Body of pancreas (tissue), 4 donors: ENCODE measurements at places on chromosomes 5 and 9. TPM values are rescaled to one million over a fixed set of nuclear protein-coding genes. Genes with fewer than 3 reads are reported as not detected.

OR5C1 gene
- total RNA-seq, result not detected

TERT gene
- total RNA-seq, result not detected

FBN2 gene
- total RNA-seq, result 0.26 TPM

RGP1 gene
- 18.1 TPM for total RNA-seq

SETD9 gene
- total RNA-seq, result 10.1 TPM

FGF1 gene
- total RNA-seq, result 0.78 TPM

CEP72 gene
- total RNA-seq, result 1.3 TPM

IFNA21 gene
- total RNA-seq, result not detected

DNA sequence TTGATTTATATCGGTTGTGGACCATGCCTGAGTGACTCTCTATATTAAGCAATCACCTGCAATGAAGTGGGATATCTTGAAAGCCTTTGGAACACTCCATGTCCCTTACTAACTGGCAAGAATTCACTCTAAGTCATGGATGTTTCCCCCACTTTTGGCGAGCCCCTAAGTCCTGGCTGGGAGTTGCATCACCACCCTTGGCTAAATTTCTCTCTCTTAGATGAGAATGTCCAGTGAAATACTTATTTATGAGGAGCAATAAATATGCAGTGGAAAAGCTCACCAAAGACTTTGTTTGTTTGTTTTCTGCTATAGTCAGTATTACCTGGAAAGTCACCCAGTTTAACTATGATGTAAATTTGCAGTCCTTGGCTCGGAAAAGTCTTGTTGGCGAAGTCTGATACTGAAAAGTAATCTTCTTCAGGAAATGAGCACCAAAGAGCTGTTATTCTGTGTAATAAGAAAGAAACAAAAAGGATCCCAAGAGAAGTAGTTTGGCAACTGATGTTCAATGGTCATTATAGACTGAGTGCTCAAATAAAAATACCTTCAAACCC is 333.8 kb downstream of the DMRT2 start:
- no peak overlapping the region for H3K4me3 ChIP-seq
- no peak overlapping the region for H3K27ac ChIP-seq
- no peaks in the 10 kb centered on the region for H3K36me3 ChIP-seq
- DNase-seq, result no peak
- H3K4me1 ChIP-seq, result no peaks in the 10 kb centered on the region

DNA sequence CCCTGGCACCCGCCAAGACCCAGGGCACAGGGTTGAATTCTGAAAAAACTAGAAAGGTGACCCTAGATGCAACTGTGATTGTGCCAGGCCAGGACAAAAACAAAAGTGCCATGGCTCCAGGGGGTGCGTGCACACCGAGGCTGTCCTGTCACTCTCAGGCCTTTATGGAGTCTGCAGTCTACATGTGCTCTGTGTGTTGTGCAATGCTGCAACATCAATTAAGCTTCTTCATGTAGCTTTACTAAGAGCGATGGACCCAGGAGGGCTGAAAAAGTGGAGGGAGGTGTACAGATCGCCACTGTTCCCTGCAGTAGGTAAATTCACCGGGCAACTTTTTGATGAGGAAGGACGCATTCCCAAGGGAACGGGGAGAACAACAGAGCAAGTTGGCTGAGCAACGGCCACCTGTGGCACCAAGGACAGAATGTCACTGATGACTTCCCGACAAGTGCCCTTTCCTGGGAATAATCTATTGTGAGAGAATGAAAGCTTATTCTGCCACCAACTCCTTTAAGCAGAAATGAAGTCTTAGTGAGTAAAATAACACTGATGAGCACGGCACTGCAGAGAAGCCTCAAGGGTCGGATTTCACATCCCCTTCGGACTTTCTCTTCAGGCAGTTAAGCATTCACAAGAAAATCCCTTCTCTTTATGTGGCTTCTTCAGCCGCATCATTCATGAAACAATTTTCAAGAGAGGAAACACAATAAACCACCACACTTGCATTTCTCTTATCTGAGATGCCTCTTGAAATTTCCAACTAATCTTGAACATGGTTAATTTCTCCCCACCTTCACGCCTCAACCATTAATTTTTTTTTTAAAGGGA is 149.6 kb downstream of the DROSHA start:
- H3K4me1 ChIP-seq, result no peaks in the 10 kb centered on the region
- H3K27ac ChIP-seq, result no peak overlapping the region
- H3K36me3 ChIP-seq, result no peaks in the 10 kb centered on the region
- H3K4me3 ChIP-seq, result no peak overlapping the region
- no peaks in the 10 kb centered on the region for H3K27me3 ChIP-seq
- no peak for DNase-seq

- no peaks in the 10 kb centered on the region for H3K27me3 ChIP-seq
- H3K36me3 ChIP-seq, result no peaks in the 10 kb centered on the region
- no peak for DNase-seq
- H3K27ac ChIP-seq, result no peak overlapping the region
- no peak overlapping the region for H3K4me3 ChIP-seq
Measured at GRCh38 chr5:60822285-60822556, 21.8 kb downstream of the ELOVL7 start.

- DNase-seq, result no peak
- no peak overlapping the region for H3K4me3 ChIP-seq
- H3K27ac ChIP-seq, result no peak overlapping the region
- H3K4me1 ChIP-seq, result no peaks in the 10 kb centered on the region
- H3K27me3 ChIP-seq, result no peaks in the 10 kb centered on the region
- no peaks in the 10 kb centered on the region for H3K36me3 ChIP-seq
Measured at GRCh38 chr5:80355686-80356085, 35.9 kb downstream of the SPZ1 start.

- no peak overlapping the region for H3K4me3 ChIP-seq
- no peaks in the 10 kb centered on the region for H3K36me3 ChIP-seq
- H3K27ac ChIP-seq, result no peak overlapping the region
Measured at GRCh38 chr9:70192707-70193106, 66.1 kb upstream of the SMC5 start.

- no peak overlapping the region for H3K4me3 ChIP-seq
- no peak overlapping the region for H3K27ac ChIP-seq
- H3K27me3 ChIP-seq, result no peaks in the 10 kb centered on the region
- DNase-seq, result no peak
Measured at GRCh38 chr9:76403352-76403751, 9.1 kb upstream of the RFK start.

DNA sequence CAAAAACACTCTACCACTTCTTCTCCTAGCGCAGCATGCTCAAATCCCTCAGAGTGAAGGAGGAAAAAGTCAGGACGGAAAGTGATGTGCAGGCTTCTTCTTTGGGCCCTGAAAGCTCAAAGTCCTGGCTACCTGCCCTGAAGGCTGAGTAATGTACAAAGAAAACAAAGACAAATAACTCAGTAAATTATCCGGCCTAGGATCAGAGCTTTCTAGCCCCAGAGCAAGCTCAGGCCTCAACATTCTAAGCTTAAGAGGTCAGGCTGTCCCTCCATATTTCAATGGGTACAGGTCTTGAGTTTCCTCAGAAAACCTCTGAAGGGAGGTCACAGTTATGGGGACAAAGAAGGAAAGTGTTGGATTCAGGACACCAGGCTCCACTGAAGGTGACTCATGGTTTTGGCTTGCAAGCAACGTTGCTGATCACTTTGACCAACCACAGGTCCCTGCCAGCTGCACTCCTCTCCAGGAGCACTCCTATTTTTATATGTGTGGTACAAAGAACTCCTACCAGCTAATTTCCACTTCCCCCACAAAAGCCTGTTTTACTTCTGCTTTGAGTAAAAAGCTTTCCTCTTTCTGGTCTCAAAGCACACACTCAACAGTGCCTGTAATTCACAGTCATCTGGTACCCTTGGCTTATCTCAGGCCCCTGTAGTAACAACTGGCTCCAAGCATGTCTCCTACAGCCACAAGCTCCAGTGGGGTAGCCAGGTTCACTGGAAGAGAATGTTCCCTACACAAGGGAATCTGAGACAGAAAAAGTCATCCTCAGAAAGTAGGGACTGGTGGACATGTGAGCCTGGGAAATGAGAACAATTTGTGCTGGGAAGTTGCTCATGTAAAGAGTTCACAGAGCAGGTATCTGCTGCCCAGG is 115.7 kb downstream of the UGCG start:
- H3K4me1 ChIP-seq, result peaks cover 13% of the 10 kb centered on the region
- no peaks in the 10 kb centered on the region for H3K36me3 ChIP-seq
- H3K27ac ChIP-seq, result peak overlapping the region; percentile 69
- H3K4me3 ChIP-seq, result no peak overlapping the region
- peak; percentile 80 for DNase-seq

GRCh38 chr5:72364171-72364570 is 44.0 kb downstream of the PTCD2 start:
- H3K27me3 ChIP-seq, result no peaks in the 10 kb centered on the region
- no peak overlapping the region for H3K27ac ChIP-seq
- H3K4me3 ChIP-seq, result no peak overlapping the region
- no peak for DNase-seq
- no peaks in the 10 kb centered on the region for H3K4me1 ChIP-seq

GRCh38 chr5:24737163-24737562 is 92.4 kb upstream of the CDH10 start:
- H3K4me3 ChIP-seq, result no peak overlapping the region
- H3K36me3 ChIP-seq, result no peaks in the 10 kb centered on the region
- H3K4me1 ChIP-seq, result no peaks in the 10 kb centered on the region
- DNase-seq, result no peak
- no peak overlapping the region for H3K27ac ChIP-seq

- no peaks in the 10 kb centered on the region for H3K27me3 ChIP-seq
- no peak for DNase-seq
- no peaks in the 10 kb centered on the region for H3K36me3 ChIP-seq
- no peak overlapping the region for H3K4me3 ChIP-seq
- no peak overlapping the region for H3K27ac ChIP-seq
Measured at GRCh38 chr9:69925452-69925851, 104.8 kb downstream of the CFAP95 start.

GRCh38 chr9:36609306-36609705 is 36.6 kb downstream of the MELK start:
- no peak for DNase-seq
- no peaks in the 10 kb centered on the region for H3K27me3 ChIP-seq
- no peaks in the 10 kb centered on the region for H3K36me3 ChIP-seq
- no peak overlapping the region for H3K4me3 ChIP-seq
- no peak overlapping the region for H3K27ac ChIP-seq

- DNase-seq, result no peak
- H3K4me1 ChIP-seq, result peaks cover 11% of the 10 kb centered on the region
- no peak overlapping the region for H3K27ac ChIP-seq
- H3K27me3 ChIP-seq, result no peaks in the 10 kb centered on the region
- H3K4me3 ChIP-seq, result no peak overlapping the region
Measured at GRCh38 chr9:36623280-36623679, 50.6 kb downstream of the MELK start.

GRCh38 chr5:132103332-132103951 is 29.9 kb downstream of the CSF2 start:
- no peak overlapping the region for H3K4me3 ChIP-seq
- H3K27ac ChIP-seq, result no peak overlapping the region
- peaks cover 15% of the 10 kb centered on the region for H3K4me1 ChIP-seq
- H3K36me3 ChIP-seq, result no peaks in the 10 kb centered on the region
- DNase-seq, result peak; percentile 79

DNA sequence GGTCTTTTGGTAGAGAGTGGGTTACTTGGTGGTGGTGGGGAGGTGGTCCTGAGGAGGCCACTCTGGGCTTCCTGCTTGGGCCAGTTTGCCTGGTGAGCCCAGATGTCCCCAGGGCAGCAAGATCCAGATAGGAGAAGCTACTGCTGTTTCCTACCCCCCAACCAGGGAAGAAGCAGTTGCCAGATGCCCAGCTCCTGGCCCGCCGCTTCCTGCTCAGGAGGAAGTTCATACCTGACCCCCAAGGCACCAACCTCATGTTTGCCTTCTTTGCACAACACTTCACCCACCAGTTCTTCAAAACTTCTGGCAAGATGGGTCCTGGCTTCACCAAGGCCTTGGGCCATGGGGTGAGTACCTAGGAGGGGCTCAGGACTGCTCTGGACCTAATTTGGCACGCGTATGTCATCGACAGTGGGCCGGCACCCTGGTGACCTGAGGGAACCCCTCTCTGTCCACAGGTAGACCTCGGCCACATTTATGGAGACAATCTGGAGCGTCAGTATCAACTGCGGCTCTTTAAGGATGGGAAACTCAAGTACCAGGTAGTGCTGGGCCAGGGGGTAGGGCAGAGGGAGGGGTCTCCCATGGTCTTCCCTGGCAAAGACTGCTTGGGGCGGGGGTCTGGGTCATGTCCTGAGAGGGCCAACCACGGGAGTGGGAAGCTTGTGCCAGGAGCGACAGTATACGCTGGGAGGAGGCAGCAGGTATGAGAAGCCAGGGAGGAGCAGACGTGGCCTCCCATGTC is 10.6 kb downstream of the PTGS1 start:
- DNase-seq, result no peak
- H3K4me3 ChIP-seq, result no peak overlapping the region
- H3K27me3 ChIP-seq, result no peaks in the 10 kb centered on the region
- peaks cover 7% of the 10 kb centered on the region for H3K4me1 ChIP-seq
- no peak overlapping the region for H3K27ac ChIP-seq

DNA sequence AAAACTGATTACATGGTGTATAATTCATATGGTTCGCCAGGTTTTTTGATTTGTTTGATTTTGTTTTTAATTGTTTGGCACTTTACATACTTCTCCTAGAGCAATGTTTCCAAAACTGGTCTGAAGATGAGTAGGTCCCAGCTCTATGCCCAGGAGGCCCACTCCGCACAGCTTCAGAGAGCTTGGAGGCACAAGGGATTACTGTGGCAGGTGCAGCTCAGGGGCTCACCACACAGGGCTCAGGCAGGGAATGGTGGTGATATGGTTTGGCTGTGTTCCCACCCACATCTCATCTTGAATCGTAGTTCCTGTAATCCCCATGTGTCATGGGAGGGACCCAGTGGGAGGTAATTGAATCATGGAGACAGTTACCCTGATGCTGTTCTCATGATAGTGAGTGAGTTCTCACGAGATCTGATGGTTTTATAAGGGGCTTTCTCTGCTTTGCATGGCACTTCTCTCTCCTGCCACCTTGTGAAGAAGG is 296.6 kb downstream of the MED10 start:
- no peak overlapping the region for H3K27ac ChIP-seq
- no peak for DNase-seq
- H3K36me3 ChIP-seq, result no peaks in the 10 kb centered on the region
- H3K27me3 ChIP-seq, result no peaks in the 10 kb centered on the region
- no peaks in the 10 kb centered on the region for H3K4me1 ChIP-seq

- H3K27me3 ChIP-seq, result peaks cover 3% of the 10 kb centered on the region
- H3K36me3 ChIP-seq, result no peaks in the 10 kb centered on the region
- H3K4me1 ChIP-seq, result peaks cover 1% of the 10 kb centered on the region
Measured at GRCh38 chr9:129702589-129703520, 37.4 kb downstream of the PRRX2 start.

GRCh38 chr9:97938081-97938644 is at the start of gene HEMGN:
Gene HEMGN (minus strand): TSS chr9:97938172. CDS start chr9:97938136, 36 bp downstream.
- H3K27me3 ChIP-seq, result no peaks in the 10 kb centered on the region
- no peaks in the 10 kb centered on the region for H3K36me3 ChIP-seq
- no peak within 1 kb of the TSS for H3K4me3 ChIP-seq
- H3K4me1 ChIP-seq, result no peaks in the 10 kb centered on the region
- H3K27ac ChIP-seq, result no peak within 1 kb of the TSS

GRCh38 chr5:132695956-132696355 is 22.2 kb downstream of the IL4 start:
- no peak overlapping the region for H3K27ac ChIP-seq
- no peaks in the 10 kb centered on the region for H3K27me3 ChIP-seq
- H3K4me1 ChIP-seq, result no peaks in the 10 kb centered on the region
- H3K36me3 ChIP-seq, result peaks cover 4% of the 10 kb centered on the region
- H3K4me3 ChIP-seq, result no peak overlapping the region

GRCh38 chr9:33447799-33448553 is 583 bp upstream of the AQP3 start:
- H3K27ac ChIP-seq, result peak overlapping the region; percentile 89
- H3K36me3 ChIP-seq, result no peaks in the 10 kb centered on the region
